ENCODE measurements at places on chromosomes 11 and 22.

DNA sequence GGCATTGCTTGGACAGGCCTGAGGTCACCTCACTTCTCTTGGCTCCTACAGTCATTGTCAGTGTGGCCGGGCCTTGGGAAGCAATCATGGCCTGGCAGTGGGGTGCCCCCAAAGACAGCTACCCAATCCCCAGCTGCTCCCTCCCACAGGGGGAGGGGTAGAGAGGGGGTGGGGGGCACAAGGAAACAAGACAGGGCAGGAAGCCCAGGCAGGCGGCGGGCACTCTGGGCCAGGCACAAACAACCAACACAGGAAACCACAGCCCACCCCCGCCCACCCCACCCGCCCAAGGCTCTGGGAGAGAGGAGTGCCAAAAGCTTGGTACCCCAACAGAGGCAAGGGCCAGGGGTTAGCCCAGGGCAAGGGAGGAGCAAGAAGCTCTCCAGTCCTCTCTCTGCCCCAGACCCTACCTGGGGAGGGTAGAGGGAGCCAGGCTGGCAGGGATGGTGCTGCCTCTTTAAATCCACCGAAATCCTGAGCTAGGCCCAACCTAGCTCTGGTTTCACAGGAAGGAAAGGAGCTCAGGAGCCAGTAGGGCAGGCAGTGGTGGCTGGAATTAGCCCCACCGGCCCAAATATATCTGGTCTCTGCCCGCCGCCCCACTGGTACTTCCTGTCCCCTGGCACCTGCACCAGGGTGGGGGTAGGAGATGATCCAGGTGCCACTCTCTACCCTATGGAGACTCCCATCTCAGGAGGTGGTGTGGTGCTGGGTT lies 12.2 kb downstream of the BCL9L start:
- no peak for DNase-seq

DNA sequence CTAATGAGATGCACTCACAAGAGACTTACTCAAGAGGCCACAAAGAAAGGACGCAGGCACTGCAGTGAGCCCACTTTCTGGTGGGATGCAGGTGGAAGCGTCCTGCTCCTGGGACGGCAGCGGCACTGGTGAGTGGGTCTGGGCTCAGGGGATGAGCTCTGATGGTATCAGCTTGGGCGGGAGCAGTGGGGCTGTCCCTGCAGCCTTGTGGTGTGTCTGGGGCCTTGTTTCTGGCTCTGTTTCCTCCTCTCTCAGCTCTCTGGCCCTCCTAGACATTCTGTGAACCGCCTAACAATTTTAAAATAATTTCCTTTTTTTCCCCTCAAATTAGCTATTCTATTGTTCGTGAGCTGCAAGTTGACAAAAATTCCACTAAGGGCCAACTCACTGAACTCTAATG lies 8.8 kb upstream of the ST14 start:
- DNase-seq: no peak

DNA sequence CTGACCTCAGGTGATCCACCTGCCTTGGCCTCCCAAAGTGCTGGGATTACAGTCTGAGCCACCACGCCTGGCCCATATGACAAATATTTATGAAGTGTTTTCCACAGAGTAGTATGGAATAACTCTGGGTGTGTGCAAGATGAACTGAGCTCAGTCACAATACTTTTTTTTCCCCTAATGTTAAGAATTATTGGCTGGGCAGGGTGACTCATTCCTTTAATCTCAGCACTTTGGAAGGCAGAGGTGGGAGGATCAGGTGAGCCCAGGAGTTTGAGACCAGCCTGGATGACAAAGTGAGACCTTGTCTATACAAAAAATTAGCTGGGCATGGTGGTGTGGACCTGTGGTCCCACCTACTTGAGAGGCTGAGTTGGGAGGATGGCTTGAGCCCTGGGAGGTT lies 6.4 kb downstream of the PTPRJ start:
- no peak for DNase-seq

- peak; percentile 24 for DNase-seq
Observed at GRCh38 chr11:117809236-117810055, 12.4 kb upstream of the DSCAML1 start.

DNA sequence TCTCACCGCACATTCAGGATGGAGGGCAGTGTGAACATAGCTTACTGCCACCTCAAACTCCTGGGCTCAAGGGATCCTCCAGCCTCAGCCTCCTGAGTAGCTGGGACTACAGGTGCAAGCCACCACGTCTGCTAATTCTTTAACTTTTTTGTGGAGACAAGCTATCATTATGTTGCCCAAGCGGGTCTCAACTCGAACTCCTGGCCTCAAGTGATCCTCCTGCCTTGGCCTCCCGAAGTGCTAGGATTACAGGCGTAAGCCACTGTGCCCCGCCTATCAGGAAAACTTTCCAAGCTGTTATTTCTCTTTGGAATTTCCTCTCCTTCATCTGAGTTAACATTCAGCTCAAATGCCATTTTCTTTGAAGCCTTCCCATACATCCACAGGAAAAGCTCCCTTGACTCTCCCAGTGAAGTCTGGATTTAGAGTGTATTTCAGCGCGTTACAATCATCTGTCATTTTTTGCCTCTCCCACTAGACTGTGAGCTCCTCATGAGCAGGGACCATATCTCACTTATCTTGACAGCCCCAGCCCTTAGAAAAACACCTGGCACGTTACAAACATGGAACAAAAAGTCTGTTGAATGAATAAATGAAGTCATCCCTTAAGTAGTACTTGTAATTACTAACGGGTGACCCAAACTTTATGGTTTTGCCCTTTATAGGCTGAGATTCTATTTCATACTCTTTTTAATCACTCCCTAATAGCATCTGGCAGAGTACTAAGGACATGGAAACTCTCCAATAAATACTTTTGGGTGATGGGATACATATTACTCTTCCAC lies 2.2 kb downstream of the MRTFA start:
- no peak for DNase-seq

GRCh38 chr11:85827748-85828639 lies 17.1 kb upstream of the SYTL2 start:
- DNase-seq: peak; percentile 99

GRCh38 chr22:50269573-50269969 lies 609 bp downstream of the MAPK11 start:
- DNase-seq: no peak

DNA sequence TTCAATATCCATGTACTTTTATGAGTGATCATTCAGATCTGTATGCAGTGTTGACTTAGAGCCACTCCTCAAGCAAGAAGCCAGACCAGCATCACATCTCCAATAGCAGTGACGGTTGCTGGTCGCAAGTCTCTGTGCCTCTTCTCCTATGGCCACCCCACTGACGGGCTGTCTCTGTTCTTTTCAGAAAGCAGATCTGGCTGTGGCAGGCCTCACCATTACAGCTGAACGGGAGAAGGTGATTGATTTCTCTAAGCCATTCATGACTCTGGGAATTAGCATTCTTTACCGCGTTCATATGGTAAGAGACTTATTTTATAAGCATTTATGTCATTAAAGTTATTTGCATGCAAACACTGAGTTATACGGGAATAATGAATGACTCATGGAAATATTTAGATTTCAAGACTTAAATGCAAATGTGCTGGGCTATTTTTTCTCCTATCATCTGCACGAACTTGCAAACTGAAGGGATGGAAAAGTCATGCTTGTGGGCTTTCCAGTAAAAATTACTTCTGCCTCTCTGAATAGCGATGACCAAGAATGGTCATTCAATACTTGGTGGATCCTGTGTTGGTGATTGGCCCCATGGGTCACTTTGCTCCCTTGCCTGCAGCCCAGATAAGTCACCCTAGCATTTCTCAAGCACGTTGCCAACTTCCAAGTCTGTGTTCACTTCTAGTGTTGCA lies 83.6 kb upstream of the TBCEL start:
- DNase-seq: no peak

- no peak for DNase-seq
Observed at GRCh38 chr11:114073007-114073827, 13.7 kb downstream of the ZBTB16 start.

DNA sequence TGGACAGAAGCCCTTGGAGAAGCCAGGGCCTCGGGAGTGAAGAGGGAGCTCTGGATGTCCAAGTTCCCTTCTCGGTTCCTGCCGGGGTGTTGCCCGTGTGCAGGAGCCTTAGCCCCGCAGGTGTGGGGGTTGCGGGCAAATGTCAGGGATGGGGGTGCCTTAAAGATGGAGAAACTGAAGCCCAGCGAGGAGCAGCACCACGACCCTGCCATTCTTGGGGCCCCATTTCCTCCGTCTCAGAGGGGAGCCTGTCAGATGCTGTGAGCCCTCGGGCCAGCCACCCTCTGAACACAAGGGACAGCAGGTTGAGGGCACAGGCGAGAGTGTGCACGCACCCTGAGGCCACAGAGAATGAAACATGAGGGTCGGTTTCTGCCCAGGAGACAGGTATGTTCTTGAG lies 6.3 kb downstream of the OSBPL5 start:
- DNase-seq: no peak

- no peak for DNase-seq
Observed at GRCh38 chr22:50298937-50299784, 8.3 kb downstream of the PLXNB2 start.

GRCh38 chr22:25372000-25372595 lies 152.7 kb downstream of the CRYBB2 start:
- no peak for DNase-seq

DNA sequence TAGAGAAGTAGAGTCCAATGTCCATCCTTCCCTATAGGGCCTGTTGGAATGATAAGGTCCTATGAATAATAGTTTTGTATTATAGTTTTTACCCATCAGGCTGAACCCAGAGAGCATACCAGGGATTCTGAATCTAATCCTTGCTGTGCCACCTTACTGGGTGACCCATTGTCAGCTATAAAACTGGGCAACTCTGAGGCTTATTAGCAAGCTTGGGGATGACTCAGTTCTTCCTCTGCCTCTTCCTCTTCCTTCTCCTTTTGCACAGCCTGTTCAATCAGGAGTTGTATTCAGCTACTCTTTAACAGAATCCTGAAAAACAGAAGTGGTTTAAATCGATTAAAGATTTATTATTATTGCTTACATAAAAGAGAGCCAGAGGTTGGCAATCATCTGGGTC lies 8.9 kb downstream of the HEPHL1 start:
- DNase-seq: no peak

- no peak for DNase-seq
Observed at GRCh38 chr11:64722141-64723065, 594 bp downstream of the NRXN2 start.

- DNase-seq: no peak
Observed at GRCh38 chr11:115179636-115180035, 324.6 kb downstream of the CADM1 start.

DNA sequence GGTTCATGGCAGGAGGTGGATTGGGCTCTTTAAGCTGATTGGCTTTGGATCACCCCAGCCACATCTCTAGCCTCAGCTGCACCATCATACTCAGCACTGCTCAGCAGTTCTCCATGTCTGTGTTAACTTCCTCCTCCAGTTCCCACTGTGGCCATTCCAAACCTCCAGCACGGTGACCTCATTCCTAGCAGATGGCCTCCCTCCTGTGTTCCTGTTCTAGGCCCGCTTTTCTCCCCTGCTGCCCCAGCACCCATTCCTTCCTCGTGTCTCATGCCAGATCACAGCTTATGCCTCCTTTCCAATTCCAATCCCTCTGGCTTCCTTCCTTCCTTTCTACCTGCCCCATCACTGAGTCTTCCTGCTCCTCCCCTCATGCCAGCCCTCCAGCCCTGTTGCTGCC lies 96.1 kb downstream of the MICAL2 start:
- no peak for DNase-seq

DNA sequence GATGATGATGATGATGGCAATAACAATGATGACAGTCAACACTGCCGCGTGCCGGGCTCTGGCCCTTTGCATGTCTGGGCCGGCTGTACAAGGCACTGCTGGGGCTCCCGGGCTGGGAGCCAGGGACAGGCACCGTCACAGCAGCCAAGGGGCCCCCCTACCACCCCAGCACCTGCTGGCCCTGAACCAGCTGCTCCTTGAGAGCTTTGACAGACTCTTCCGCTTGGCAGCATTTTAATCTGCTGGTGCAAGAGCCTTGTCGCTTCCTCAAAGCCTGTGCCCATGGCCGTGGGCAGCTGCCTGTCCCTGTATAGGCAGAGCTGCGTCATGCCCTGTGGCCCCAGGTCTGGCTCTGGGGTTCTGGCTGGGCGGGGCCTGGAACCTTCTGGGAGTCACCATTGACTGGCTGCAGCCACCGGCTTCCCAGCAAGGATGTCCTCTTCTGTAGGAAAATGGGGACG lies 12.9 kb upstream of the MUC6 start:
- DNase-seq: no peak

DNA sequence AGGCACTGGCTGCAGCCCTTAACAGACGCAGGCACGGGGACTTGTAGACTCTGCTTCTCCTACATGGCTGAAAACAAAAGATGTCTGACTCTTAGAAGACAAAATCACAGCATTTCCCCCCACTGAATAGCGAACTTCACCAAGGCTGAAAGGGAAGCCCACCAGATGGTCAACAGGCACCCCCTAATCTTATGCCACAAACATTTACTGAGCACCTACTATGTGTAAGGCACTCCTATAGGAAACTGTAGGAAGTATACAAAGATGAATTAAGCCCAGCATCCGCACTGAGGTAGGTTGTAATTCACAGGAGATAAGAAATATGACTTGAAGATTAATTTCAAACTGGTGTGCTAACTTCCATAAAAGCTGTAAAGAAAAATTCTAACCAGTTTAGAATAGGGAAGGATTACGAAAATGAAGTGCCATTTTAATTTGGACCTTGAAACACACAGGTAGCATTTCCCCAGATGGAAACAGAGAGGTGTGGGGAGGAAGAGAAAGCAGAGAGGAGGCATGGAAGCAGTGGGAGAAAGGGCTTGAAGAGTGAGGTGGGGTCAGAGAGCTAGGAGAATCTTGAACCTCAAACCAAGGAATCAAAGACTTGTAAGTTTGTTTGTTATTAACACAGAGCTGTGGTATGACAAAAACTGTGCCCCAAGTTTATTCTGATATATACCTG lies 38.1 kb downstream of the NUMA1 start:
- no peak for DNase-seq

DNA sequence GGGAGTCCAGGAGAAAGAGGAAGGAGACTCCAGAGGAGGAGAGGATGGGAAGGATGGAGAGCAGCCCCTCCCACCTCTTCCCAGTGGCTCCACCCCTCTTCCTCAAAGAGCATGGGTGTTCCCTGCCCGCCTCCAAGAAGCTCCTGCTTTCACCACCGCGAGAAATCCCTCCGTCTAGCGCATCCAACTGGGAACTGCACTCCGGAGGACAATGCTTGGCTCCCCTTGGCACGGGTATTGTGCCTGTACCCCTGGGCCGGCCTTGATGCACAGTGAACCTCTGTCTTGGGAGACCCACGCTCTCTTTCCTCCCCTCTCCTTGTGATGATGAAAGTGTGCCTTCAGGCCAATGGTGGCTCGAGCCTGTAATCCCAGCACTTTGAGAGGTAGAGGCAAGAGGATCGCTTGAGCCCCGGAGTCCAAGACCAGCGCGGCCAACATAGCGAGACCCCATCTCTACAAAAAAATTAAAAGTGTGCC lies 14.9 kb upstream of the ADA2 start:
- no peak for DNase-seq

GRCh38 chr11:8338138-8338537 lies 74.5 kb upstream of the LMO1 start:
- DNase-seq: peak; percentile 24

- peak; percentile 16 for DNase-seq
Observed at GRCh38 chr11:34207487-34208180, 102.2 kb downstream of the NAT10 start.

All from amniotic epithelial cell (primary cell).